ENCODE measurements at places on chromosomes 1 and 21.

- DNase-seq: no peak
Observed at GRCh38 chr21:36891692-36892091, 74.8 kb downstream of the HLCS start.

DNA sequence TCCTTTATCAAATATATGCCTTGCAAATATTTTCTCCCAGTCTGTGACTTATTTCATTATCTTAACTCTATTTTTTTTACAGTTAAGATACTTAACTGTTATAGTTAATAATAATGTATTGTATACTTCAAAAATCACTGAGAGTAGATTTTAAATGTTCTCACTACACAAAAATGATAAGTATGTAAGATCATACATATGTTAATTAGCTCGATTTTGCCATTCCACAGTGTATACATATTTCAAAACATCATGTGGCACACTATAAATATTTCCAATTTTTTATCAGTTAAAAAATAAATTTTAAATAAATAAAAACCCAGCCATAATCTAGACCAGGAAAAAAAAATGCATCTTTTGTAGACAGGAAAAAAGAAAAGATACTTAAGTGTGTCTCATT is 27.2 kb downstream of the CTTNBP2NL start:
- no peak for DNase-seq

DNA sequence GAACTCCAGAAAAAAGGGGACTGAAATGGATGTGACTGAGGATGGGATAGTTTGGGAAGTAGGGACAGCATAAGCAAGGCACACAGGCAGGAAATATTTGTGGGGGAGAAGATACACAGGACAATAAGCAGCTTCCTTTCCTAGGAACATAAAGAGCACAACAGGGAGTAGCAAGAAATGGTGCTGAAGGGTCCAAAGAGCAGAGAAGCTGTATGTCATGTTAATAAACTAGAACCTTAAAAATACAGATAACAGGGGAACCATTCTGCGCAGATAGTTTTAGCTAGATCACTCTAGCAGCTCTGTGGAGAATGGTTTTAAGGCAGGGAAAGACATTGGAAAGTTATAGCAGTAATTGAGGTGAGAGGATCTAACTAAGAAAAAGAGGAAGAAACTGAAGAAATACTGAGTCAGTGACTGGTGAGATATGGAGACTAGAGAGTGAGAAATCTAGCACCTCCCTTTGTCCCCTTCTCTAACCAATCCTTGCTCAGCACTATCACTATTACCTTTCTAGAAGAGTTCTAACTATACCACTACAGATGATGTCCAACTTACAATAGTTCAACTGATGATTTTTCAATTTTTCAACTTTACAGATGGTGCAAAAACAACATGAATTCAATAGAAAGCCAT is 95.0 kb downstream of the CDC42BPA start:
- DNase-seq: no peak

GRCh38 chr1:24526940-24527542 is 24.4 kb downstream of the RCAN3 start:
- no peak for DNase-seq

DNA sequence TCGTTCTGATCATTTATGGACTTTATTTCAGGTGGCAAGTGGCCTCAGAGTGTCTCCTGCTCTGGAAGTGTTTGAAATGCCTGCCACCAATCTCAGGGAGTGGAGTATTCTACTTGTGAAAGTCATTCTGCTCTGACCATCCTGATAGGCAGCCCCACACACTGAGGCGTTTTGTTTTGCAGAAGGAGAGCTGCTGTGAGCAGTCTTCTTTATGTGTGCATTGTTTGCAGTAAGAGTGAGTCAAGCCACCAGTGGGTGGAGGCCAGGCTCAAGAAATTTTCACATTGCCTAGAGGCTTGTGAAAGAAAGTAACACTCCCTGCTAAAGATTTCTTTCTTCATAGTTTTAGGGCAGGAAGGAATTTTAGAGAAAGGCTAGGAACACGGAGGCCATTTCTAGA is 204.4 kb downstream of the SLC35F3 start:
- DNase-seq: no peak

- no peak for DNase-seq
Observed at GRCh38 chr1:144101397-144102045, 129.7 kb upstream of the FAM72C start.

GRCh38 chr1:236815941-236816340 is 20.8 kb downstream of the MTR start:
- no peak for DNase-seq

DNA sequence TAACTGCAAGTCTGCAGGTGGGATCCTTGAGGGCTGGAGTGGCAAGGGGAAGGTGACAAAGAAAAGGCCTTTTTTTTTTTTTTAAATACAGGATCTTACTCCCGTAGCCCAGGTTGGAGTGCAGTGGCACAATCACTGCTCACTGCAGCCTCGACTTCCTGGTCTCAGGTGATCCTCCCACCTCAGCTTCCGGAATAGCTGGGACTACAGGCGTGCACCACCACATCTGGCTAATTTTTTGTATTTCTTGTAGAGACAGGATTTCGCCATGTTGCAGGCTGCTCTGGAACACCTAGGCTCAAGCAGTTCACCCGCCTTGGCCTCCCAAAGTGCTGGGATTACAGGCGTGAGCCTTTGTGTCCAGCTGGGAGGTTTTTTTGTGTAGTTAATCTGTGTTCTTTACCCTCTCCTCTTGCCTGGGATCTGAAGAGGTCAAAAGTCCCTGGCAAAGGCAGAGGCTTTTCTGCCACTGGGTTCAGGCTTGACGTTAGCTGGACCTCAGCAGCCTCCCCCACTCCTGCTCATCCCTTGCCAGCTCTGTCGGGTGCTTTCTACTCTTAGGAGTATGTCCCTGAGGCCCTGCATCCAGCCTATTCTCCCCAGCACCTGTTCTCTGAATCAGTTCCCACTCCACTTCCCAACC is 5.2 kb downstream of the IL6R start:
- no peak for DNase-seq

DNA sequence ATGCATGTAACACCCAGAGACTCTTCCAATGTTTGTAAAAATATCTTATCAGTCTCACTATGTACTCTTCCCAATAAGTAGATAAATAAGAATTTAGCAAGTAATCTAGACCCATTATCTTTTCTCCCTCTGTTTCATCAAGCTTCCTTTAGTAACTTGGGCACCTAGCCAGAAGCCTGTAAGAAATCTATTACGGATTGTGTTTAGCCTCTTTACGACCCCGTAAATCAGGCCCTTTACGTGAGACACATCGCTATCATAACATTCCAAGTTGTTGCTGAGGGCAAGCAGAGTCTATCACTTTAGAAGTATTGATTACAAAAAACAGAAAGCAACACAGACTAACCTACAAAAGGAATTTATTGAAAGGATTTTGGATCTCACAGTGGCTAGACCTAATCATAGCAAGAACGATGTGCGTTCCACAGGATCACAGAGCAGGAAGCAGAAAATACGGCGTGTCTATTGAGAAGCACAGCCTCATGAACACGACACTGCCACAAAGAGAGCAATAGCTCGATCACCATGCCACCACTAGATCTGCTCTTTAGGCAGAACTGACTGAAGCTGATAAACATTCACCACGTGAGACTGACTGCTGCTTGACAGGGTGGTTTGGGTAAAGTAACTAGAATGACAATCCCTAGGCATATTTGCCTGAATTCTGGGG is 922.1 kb downstream of the AMY1C start:
- no peak for DNase-seq

DNA sequence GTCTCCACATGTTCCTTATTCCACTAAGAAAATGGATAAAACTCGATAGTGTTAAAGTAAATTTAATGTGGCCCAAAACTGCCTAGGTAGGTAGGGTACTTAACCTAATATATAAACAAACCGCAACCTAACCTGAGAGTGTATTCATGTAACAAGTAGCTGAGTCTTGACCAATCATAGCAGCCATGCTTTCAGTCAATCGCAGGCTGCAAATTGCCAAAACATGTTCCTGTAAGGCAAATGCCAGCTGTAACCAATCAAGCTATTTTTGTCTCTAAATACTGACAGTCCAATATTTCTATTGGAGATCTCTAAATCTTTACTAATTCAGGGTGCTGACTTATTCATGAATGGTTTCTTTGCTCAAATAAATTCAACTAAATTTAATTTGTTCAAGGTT is 3.1 kb upstream of the HMGCS2 start:
- no peak for DNase-seq

GRCh38 chr1:70768216-70768615 is 279.4 kb downstream of the PTGER3 start:
- DNase-seq: no peak

GRCh38 chr1:182688436-182689205 is 4.2 kb upstream of the RGS8 start:
- no peak for DNase-seq

DNA sequence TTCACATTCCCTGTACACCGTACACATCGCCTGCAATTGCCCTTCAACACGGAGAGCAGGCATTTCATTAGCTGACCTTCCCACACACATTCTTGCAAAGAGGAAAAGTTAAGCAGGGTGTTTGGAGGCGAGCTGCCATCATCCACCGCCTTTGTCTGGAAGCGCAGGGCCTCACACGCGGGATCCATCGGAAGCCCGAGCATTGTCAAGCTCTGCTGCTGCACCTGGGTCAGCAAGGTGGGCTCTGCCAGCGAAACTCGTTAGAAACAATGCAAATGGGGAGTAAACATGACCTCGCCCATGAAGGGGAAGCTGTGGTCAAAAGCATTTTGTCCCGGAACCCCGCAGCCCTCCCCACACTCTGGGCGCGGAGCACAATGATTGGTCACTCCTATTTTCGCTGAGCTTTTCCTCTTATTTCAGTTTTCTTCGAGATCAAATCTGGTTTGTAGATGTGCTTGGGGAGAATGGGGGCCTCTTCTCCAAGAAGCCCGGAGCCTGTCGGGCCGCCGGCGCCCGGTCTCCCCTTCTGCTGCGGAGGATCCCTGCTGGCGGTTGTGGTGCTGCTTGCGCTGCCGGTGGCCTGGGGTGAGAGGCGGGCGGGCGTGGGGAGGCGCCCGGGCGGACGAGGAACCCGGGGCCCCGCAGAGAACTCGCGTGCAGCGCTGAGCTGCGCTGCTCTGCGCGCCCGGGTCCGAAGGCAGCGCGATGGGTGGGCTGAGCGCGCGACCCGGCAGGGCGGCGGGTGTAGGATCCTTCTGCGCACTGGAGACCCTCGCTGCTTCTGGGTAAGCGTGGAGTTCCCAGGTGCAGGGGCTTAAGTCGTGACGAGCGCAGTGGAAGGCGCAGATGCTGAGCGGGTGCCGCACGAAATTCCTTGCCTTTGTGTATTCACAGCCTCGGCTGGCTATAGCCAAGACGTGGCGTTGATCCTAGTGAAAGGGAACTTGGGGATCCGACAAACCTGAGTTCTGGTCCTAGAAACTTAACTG is at the start of gene CR1:
Gene CR1, plus strand, starts transcription at position 357 of the 992 bp plus-strand sequence. Its CDS starts 111 bp downstream, at position 468.
- DNase-seq: peak; percentile 1

GRCh38 chr1:241593186-241593585 is 47.0 kb downstream of the CHML start:
- DNase-seq: no peak

DNA sequence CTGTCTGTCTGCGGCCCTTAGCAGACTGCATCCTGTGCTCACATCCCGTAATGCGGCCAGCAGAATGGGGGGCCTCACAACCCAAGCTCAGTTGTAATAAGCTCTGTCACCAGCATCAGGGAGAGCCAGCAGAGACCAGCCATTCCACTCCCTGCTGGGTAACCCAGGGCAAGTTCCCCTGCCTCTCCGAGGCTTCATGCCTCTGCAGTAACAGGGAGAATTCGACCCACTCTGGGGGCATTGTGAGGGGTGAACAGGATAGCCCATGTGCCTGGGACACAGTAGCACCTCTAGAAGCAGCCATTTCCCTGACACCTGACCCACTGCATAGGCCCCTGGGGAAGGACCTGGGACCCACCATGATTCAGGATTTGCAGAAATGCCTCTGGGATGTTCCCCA is 461.2 kb downstream of the MATN1 start:
- DNase-seq: no peak

DNA sequence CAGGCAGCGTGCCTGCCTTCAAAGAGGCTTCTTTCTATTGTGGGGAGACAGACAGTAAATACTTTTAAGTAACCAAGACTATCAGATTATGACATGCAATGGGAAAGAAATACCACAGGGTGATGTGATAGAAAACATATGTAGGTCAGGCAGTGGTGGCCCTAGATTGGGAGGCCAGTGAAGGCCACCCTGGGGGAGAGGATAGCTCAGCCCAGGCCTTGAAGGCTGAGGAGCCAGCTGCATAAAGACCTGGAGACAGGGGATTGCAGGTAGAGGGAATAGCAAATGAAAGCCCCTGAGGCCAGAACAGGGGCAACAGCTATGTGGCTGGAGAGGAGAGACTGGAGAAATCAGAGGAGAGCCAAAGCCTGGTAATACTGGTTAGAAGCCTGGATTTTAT is 4.0 kb downstream of the SOX13 start:
- no peak for DNase-seq

GRCh38 chr1:99004254-99004860 is 304 bp downstream of the PLPPR5 start:
- DNase-seq: no peak

GRCh38 chr1:167651161-167651693 is 21.2 kb downstream of the RCSD1 start:
- no peak for DNase-seq

DNA sequence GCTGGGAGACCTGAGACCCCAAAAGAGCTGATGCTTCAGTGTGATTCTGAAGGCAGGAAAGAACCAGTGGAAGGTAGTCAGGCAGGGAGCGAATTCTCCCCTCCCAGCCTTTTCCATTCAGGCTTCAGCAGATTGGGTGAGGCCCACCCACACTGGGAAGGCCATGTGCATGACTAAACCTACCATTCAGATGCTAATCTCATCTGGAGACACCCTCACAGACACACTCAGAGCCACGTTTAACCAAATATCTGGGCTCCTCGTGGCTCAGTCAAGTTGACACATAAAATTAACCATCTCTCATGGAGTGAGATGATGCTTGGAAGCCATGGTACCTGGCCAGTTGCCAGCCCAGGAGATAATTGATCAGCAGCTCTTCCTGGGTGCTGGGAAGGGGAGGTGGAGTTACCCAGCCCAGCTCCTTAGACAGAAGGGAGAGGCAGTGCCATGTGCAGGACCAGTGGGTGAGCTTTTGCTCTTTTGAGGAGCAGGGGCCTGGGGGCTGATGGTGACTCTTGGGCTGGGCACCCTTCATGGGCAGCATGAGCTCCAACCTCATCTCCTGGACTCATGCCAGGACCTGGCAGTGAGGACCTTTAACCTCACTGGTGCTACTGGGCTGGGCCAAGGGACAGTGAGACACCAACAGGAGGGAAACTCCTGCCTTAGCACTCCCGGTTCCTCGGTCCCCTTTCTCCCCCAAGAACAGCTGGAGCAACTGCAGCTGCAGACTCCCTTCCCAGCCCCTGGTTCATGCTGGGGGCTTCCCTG is 89.0 kb upstream of the ACTL8 start:
- no peak for DNase-seq

DNA sequence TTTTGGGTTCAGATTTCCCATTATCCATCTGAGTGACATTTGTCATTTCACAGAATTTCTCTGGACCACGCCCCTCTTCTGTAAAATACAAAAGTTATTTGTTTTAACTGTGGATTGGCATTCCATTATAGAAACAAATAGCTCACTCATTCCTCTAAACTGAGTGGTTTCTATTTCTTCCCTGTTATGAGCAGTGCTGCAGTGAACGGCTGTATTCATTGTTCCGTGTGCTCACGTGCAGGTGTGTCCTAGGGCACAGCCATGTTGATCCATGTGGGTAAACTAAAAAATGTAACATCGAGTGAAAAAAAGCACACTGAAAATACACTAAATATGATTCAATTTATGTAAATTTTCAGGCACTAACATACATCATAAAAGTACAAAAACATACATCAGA is 27.0 kb upstream of the IL12RB2 start:
- no peak for DNase-seq
